Activated CD4-positive, alpha-beta T cell treated with anti-CD3 and anti-CD28 coated beads, Interleukin-2, Interleukin-6, amounts not matched to agents 100 ng/mL and 50 ng/mL, durations not matched to agents 16 hours and 8 hours (primary cell): ENCODE measurements at places on chromosomes 1 and 21.

DNA sequence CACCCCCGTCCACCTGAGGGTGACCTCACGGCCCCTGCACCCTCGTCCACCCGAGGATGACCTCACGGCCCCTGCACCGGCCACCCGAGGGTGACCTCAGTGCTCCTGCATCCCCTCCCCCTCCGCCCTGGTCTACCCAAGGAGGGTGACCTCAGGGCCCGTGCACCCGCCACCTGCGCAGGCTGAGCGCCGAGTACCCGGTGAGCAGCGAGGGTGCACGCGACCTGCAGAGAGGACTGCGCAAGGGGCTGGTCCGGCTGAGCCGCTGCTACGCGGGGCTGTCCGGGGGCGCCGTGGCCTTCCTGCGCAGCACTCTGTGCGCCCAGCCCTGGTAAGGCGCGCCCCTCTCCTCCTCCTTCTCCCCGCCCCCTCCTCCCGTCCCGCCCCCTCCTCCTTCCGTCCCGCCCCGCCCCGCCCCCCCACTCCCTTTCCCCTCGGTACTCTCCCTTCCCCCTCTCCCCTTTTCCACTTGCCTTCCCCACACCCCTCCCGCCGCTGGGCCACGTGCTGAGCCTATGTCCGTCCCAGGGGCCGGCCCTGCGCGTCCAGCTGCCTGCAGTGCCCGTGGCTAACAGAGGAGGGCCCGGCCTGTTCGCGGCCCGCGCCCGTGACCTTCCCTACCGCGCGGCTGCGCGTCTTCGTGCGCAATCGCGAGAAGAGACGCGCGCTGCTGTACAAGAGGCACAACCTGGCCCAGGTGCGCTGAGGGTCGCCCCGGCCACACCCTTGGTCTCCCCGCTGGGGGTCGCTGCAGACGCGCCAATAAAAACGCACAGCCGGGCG, 28.4 kb downstream of the TRIM11 start:
- peak; percentile 64 for DNase-seq

- no peak for DNase-seq
Measured at GRCh38 chr21:42247716-42248115, 28.8 kb downstream of the ABCG1 start.

DNA sequence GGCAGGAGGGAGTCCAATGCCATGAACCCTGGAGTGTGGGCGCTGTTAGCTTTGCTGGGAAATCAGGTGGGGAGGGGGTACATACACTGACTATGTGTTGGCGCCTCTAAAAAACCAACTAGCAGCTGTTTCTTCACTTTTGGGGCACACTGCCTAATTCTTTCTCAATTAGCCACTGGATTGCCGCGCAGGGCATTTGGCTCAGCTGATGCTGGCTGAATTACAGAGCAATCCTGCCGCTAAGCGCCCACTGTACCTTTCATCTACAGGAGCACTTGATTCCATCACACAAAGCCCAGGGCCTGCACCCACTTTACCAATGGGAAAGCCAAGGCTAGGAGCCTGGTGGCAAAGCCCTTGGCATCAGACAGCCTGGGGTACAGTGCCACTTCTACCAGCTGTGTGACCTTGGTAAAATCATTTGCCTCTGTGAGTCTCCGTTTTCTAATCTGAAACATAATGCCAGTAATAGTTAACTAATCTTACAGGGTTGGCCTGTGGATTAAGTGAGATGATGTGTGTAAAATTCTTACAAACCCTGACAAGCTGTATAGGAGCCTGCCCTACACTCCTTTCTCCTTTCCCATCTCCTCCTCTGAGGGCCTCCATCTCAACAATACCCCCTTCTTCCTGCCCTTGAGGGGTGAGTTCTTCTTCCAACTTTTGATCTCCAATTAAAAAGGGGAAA, 59.0 kb downstream of the UBE2T start:
- DNase-seq, result no peak

DNA sequence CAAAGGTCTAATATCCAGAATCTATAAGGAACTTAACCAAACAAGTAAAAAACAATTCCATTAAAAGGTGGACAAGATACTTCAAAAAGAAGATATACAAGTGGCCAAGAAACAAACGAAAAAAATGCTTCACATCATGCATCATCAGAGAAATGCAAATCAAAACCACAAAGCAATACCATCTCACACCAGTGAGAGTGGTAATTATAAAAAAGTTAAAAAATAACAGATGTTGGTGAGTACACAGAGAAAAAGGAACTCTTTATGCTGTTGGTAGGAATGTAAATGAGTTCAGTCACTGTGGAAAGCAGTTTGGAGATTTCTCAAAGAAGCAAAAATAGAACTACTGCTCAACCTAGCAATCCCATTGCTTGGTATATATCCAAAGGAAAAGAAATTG, 218.6 kb downstream of the SLC44A5 start:
- DNase-seq, result no peak

DNA sequence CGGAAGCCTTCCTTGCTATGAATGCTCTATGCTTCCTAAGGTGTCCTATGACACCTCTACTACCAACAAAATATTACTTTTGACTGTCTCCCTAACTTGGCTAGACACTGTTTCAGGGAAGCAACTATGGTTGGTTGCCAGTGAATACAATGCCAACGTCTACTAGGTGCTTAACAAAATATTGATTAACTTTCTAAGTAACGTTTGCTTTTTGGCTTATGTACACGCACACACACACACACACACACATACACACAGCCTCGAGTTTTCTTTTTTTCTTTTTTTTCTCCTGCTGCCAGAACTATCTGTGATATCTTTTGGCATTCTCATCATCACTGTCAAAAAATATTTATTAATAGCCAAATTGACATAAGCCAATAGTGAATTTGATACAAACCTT, 864.0 kb downstream of the PLA2G4A start:
- DNase-seq, result no peak

DNA sequence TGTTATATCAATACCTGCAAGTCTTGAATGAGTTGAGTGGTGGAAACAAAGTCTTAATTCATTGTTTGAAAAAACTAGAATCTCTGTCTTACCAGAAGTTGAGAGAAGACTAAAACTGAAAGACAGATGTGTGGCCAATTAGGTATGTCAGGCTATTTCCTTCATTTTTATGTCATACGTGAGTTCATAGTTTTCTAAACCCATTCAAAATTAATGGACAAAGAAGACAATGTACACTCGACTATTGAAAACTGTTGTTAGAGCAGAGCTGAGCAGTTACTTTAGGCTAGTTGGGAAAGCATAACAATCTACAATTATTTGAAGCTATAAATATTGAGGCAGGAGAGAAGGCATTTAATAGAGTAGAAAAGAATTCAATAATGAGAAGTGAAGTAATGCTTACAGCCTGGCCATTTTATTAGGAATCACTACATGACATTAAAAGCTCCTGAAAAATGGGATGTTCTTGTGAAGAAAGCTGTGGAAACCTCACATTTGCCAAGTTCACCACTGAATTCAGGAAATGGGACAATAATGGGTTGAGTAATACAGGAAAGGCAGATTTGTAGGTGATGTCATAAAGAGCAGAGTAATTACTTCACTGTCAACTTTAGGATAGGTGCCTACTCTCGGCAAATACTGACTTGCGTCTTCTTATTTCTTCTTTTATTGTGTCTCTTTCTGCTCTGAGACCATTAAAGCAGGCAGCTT, 204.4 kb downstream of the PLA2G4A start:
- DNase-seq, result no peak

GRCh38 chr21:40696246-40696645, 150.7 kb downstream of the DSCAM start:
- DNase-seq, result no peak

DNA sequence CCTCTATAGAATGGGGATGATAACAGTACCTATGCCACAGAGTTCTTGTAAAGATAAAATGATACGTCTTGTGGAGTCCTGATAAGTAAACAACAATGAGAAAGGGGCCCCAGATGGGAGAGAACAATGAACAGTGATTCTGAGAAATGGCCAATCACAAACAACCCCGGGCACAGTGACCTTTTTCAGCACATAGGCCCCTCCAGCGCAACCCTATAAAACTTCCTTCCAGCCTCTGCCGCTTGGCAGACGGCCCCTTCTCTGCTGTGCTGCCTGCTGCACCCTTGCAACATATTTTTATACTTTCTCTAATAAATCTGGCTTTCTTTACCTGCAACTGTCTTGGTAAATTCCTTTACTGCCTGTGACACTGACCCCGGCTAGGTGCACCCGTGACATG, 8.9 kb downstream of the RCAN1 start:
- no peak for DNase-seq

DNA sequence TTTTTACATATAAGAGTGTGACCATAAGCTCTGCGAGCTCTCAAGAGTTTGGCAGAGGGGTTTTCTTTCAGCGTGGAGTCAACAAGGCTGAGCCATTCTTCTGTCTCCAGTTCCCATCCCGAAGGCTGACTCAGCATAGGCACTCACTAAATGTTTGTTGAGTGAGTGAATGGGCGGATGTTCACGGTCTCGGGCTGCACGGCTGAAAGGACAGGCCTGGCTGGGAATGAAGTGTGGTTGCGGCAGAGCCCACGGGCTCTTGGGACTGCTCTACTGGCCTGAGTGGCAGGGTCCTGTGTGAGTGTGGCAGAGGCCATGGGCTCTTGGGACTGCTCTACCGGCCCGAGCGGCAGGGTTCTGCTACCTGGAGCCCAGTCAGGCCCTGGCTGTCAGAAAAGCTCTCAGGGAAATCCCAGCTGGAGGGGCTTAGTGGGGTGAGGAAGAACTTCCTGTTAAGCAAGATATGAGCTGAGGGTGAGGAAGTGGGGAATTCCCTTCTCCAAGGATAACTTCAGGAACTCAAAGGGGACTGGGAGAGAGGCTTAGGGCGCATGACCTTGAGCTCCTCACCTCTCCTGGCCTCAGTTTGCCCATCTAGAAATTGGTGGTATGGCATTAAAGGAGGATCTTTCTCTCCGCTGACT, 56.6 kb upstream of the C1orf174 start:
- no peak for DNase-seq

- DNase-seq, result no peak
Measured at GRCh38 chr1:215637041-215637573, 70.0 kb downstream of the KCTD3 start.

DNA sequence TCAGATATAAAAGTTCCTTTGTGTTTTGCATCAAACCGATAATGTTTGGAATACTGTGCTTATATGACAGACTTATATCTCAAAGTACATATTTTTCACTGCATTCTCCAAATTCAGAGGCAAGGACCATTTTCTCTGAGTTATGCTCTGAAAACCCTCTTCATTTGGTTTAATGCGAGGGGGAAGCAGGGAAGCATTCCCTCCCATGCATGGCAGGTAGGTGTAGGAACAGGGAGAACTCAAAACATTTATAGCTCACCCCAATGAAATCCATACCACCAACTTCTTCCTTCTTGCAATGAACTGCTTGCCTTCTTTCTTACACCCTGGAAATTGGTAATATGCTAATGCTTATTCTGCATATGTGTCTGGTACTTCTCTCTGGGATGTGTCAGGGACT, 10.7 kb upstream of the ERICH3 start:
- no peak for DNase-seq

- DNase-seq, result no peak
Measured at GRCh38 chr1:6014130-6014999, 22.1 kb upstream of the NPHP4 start.

DNA sequence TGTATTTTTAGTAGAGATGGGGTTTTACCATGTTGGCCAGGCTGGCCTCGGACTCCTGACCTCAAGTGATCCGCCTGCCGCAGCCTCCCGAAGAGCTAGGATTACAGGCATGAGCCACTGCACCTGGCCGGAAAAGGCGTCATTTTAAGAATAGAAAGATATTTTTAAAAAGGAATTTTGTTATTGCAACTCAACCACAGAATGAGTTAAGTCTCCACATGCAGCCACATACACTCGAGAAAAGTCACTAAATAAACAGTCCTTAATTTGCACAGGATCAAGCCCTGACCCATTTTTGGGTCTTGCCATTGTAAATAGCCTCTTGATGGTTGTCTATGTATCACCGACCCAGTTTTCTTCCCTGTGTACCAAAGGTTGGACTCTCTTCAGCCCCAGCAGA, 85.5 kb downstream of the FBXO2 start:
- no peak for DNase-seq

GRCh38 chr21:42670884-42671283, 17.5 kb downstream of the PDE9A start:
- no peak for DNase-seq

- DNase-seq, result no peak
Measured at GRCh38 chr1:109776206-109776835, 12.6 kb upstream of the EPS8L3 start.

GRCh38 chr1:30721812-30722537, 1.4 kb downstream of the MATN1 start:
- no peak for DNase-seq

- DNase-seq, result no peak
Measured at GRCh38 chr1:11158291-11158690, 30.9 kb upstream of the ANGPTL7 start.
